ENCODE measurements at places on chromosomes 3 and 15. TPM values are rescaled to one million over a fixed set of nuclear protein-coding genes. Genes with fewer than 3 reads are reported as not detected.

The SLC49A4 gene
- total RNA-seq: 30.6 TPM

The FMN1 gene
- total RNA-seq: 3.6 TPM

The RBP2 gene
- total RNA-seq: not detected

The NR2F2 gene
- total RNA-seq: 4.0 TPM

The FAM174B gene
- 0.14 TPM for total RNA-seq

The KBTBD13 gene
- not detected for total RNA-seq

The IL17RB gene
- 0.39 TPM for total RNA-seq

Measured in H4 (cell line).